ENCODE measurements at places on chromosomes 13 and 19. TPM values are rescaled to one million over a fixed set of nuclear protein-coding genes. Genes with fewer than 3 reads are reported as not detected.

Gene TSSK6
- total RNA-seq, result 4.1 TPM

Gene FFAR2
- total RNA-seq, result not detected

Gene ZNF836
- total RNA-seq, result not detected

DNA sequence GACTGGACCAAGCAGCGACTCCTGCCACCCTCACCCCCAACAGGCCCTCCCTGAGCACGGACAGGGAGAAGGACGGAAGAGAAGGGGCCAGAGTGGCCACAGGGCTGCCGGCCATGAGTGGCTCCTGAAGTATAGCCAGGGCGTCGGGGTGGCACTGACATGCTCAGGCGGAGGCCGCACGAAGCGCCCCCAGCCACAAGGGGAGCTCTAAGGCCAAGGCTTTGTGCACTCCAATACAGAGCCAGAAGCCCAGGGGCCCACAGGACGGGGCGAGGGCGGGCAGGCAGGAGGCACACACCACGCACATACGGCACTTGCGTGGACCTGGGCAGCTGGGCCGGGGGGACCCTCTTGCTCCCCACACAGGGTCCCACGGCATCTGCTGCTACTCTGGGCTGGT, 52.0 kb downstream of the KLF2 start:
- no peak for DNase-seq

Gene MAG
- 0.17 TPM for total RNA-seq

DNA sequence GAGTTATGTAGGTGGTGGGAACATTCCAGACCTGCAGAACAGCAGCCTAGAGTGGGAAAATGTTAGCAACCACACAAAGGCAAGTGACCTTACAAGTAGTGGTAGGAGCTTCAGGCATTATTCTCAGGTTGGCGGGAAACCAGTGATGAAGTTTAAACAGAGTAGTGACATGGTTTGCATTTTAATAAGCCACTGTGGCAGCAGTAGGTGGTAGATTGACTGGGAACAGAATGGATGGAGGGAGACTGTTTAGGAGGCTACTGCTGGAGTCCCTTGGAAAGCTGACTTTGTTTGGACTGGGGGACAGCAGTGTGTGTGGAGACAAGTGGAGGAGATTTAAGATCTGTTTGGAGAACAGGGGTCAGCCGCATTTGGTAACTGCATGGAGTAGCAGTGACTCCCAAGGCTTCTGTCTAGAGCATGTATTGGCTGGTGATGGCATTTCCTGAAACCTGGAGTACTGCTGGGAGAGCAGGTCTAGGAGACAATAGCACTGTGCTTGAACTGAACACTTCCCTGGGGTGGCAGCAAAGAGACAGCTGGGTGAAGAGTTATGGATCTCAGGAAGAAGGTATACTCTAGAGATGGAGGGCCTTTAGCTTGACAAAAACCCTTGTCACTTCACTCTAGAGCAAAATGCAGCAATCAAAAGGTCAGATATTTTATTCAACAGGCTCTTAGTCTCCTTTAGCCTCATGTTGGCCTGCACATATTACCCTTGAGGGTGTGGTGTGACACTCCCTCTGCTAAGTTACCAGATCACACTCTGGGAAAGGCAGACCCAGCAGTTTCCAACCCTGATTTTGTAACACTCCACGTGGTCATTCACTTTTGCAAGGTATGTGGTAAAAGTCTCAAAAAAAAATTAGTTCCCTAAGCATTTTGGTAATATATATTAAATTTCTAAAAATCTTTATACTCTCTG, 70.3 kb downstream of the DHRS12 start:
- no peak for DNase-seq

GRCh38 chr19:36573895-36574720, 1.0 kb upstream of the ZNF529 start:
- no peak for DNase-seq

- no peak for DNase-seq
Observed at GRCh38 chr19:17404015-17404414, 1.4 kb downstream of the BST2 start.

DNA sequence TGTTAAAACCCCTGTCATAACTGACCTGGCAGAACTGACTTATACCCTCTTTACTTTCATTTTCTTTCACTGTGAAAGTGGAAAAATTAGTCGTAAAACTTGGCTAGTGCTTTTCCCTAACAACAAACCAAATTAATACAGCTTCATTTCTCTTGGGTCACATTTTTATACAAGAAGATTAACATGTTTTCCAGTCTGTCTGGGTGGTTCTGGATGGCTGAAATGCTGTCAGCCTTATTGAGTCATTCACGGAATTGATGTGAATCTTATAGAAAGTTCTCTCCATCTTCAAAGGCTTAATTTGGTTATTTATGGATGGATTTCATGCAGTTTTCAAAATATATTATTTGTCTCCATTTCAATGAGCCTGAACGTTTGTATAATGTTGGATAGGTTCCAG, 440.0 kb downstream of the KCTD12 start:
- DNase-seq, result no peak

DNA sequence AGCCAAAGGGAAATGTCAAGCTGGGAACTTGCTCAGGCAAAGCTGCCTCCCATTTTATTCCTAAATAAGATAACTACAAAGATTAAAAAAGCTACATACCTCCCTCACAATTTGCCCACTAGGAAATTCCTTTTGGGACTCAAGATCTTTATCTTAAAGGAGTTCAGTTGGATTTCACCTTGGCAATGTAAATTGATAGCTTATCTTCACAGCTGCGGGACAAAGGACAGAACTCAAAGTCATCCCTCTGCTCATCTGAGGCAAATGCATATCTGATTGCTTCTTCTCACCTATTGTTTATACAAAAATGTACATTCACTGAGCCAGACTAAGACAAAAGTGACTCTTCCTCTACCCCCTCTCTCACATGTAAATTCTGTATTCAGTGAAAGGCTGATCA, 47.8 kb downstream of the FGF14 start:
- DNase-seq, result no peak

GRCh38 chr13:110334256-110334655, 27.2 kb downstream of the COL4A2 start:
- no peak for DNase-seq

DNA sequence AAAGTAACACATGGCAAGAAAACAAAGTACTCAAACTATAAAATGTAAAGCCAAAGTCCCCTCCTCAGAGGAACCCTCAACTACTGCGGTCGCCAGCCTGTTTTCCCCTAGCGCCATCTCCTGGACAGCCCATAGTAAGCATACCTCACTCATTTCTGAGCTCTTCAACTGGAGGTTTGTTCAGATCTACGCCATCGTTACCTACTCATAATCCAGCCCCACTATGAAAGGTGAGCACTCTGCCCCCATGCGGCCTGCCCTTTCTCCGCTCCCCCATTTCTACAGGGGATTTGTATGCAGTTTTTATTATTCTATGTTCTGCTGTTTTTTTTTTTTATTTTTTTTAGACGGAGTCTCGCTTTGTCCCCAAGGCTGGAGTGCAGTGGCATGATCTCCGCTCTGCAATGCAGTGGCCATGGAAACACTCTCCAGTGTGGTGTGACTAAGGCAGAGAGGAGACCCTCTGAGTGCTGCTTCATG, 26.2 kb downstream of the OPA3 start:
- peak; percentile 81 for DNase-seq

Gene MBD3L3
- not detected for total RNA-seq

- DNase-seq, result peak; percentile 65
Observed at GRCh38 chr19:42254850-42255765, at the start of gene ERF. ERF (minus strand) TSS chr19:42255128; CDS start chr19:42254999, 129 bp downstream.

DNA sequence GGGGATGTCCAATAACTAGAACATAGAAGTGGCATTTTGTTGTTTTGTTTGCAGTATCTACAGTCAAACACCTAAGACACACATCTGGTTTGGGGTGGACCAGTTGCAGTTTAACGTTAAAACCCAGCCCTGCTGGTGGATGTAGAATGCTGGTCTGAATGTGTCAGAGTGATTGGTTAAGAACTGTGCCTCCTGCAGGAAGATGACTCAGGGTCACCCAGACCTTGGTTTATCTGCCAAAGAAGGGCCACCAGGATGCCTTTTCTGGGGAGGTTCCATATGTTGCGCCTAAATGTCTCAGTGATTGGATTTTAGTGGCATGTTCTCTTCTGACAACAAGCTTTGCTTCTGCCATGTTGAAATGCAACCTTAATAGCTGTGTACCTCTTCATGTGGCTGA, 23.1 kb downstream of the ZNF536 start:
- no peak for DNase-seq

- DNase-seq, result no peak
Observed at GRCh38 chr13:31052478-31052877, 109.2 kb downstream of the HSPH1 start.

GRCh38 chr13:31172535-31172934, 10.8 kb upstream of the HSPH1 start:
- peak; percentile 31 for DNase-seq

Data from HCT116 (cell line).